Stimulated activated naive CD8-positive, alpha-beta T cell treated with anti-CD3 and anti-CD28 coated beads, Interleukin-15, amount 100 ng/mL, for 72 hours (primary cell): ENCODE measurements at places on chromosomes 1 and 21.

DNA sequence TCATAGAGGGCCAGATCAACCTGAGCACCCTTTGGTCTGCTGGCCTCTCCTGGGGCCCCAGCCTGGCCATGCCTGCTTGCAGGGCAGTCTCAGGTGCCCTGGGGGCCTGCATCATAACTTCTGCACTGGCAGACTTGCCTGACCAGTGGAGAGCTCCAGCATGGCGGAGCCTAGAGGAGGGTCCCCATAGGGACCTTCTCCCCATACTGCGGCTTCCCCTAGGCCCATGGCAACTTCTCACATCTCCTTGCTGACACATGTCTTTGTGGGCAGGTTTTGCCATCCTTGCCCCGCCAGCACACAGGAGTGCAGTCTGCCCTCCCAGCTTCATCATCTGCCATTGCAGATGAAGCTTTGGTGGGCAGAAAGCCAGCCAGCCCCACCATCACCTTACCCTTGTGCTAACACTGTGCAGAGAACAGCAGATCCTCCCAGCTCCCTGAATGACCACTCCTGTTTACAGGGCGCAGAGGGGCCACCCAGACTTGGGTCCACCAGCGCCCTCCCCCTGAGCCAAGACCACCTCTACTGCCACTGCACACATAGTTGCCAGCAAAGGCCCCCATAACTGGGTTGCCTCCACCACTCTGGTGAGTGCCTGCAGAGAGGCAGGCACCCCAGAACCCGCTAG, 51.7 kb downstream of the ZP4 start:
- no peak for DNase-seq

DNA sequence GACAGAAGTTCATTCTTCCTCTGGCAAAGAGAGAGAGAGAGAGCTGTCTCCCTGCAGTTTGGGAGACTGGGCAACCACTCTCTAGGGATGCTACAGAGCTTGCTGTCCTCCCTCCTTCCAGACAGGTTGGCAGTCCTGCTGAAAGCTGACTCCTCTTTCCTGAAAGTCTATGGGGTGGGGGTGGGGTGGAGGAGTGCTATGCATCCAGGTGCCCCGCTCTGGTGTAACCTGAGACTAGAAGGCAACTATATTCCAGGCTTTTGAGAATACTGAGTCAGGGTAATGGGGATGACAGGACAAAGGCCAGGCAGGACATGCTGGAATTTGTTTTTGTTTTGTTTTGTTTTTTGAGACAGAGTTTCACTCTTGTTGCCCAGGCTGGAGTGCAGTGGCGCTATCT, 55.4 kb downstream of the OPTC start:
- DNase-seq, result no peak

- no peak for DNase-seq
Measured at GRCh38 chr1:2224631-2225428, 3.3 kb upstream of the SKI start.

- no peak for DNase-seq
Measured at GRCh38 chr1:246860401-246860800, 71.3 kb downstream of the AHCTF1 start.

DNA sequence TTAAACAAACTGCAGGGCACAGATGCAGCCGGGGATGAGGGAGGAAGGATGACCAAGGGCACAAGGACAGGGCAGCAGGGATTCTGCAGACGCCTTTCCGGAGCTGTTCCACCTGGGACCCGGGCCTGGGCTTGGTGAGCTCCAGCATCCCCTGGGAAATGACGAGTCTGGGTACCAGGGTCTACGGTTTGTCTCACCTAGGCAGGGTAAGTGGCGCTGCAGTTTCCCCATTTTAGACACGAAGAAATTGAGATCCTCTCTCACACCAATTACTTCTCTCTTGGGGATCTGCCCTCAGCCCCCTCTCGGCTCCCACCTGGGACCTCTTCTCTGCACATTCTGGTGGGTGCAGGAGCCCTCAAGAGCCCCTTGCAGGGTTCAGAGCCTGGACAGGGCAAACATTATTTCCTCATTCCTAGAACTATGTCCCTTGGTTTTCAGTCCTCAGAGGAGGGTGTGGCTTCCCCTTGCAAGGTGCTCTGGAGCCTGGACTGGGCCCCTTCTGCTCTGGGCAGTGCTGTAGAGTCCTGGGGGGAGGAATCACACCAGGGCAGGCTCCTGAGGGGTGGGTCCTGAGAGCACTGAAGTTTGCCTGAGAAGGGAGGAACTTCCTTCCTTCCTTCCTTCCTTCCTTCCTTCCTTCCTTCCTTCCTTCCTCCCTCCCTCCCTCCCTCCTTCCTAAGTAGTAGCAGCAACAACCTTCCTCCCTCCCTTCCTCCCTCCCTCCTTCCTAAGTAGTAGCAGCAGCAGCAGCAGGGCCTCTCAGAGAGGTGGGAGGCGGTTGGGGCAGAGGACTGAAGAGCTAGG, 16.0 kb downstream of the RAP1GAP start:
- no peak for DNase-seq

DNA sequence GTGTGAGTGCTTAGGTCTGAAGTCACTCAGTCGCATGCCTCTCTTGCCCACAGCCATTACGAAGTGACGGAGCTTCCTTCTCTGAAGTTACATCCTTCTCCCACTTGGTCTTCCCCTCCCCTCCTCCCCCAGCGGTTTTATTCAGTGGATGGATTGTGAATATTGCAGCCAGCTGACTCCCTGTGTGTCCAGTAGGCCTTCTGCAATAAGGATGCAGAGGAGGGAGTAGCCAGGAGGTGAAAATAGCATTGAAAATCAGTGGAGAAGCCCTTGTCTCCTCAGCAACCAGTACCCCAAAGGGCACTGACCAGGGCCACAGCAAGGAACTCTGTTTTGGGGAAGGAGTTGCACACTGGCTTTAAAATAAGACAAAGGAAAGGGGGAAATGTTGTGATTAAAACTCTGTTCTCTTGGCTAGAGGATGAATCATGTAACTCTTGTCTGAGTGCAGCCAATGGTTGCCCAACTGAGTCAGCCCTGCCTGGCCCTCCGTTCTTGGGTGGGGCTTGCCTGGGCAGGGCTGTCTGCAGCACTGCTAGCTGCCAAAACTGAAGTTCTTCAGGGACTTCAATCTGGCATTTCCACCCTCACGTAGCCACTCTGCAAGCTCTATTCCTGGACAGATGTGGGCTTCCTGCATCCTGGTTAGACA, 4.3 kb downstream of the S100A10 start:
- DNase-seq, result peak; percentile 49

DNA sequence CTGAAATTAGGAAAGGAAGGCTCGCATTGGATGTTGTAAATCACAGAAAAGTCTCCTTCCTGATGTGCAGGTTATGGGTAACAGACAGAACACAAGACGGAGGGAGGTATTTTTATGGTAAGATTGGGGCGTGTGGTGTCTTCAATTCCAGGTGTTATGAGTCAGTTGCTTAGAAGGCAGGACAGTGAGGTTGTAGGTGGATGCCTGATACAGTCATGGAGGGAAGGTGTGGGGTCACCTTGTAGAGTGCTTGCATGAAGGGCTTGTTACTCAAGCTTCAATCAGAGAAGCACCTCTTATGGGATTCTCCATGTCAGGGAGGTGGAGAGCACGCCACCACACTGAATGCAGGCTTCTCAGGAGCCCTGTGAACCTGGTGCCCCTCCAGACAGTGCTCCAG, 63.1 kb downstream of the C1orf21 start:
- DNase-seq, result no peak

- no peak for DNase-seq
Measured at GRCh38 chr1:217524787-217525520, 105.9 kb downstream of the GPATCH2 start.

DNA sequence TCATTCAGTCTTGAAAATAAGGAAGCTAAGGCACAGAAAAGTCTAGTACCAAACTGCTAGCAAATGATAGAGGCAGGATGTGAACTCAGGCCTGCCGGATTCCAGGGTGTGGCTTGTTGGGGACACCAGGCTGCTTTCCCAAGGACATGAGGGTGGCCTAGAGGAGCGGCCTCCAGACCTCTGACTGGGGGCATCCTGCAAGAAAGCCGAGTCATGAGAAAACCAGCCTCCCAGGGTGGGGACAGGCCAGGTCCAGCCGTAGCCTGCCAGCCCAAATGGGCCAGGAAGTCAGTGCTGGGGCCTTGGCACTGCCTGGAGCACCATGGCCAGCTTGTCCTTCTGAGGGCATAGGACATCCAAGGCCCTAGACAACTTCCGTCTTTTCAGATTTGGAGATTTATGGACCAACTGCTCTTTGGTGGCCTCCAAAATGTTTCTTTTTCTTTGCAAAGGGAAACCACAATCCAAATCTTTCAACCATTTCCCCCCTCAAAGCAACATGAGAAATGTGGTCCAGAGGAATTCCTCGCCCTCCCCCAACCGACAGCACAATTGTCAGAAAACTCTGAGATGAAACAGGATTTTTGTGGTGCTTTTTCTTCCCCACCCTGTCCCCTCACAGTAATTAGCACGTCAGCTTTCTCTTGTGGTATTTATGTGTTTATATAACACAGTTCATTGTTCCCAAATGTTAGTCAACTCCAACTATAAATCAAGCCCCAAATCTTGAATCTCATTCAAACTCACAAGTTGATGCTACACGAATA, 212.3 kb downstream of the KAZN start:
- no peak for DNase-seq

DNA sequence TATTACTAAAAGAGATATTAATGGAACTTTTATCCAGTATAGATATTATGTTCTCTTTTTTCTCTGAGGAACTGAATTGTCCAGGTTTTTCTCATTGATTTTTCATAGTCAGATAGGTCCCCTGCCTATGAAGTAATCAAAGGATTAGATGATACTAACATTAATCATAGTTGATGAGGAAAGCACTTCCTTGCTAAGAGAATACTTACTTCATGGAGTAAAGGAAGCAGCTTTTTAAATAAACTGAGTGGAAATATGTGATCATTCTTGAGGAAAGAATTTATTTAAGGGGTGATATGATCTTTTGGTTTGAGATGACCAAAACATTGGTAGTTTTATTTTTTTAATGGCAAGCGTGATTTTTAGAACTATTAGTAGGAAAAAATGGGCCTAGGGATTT, 58.9 kb downstream of the SWT1 start:
- DNase-seq, result no peak

GRCh38 chr1:90317628-90318027, 322.7 kb downstream of the ZNF326 start:
- no peak for DNase-seq

DNA sequence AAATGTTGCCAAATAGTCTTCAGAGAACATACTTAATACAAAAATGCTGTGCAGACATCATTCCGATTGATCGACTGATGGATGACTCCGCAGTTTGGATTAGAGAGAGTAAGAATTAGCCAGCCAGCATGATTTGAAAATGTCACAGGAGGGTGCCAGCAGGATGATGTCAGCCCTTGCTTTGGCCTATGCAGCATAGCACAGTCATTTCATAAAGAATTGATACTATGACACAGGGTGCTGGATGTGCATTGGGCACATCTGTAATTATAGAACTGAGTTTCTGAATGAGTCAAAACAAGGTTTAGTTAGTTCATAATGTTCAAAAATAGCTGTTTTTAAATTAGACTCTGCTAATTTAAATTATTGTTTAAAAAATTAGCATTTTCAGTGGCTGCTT, 21.6 kb upstream of the TRAF5 start:
- peak; percentile 53 for DNase-seq

- peak; percentile 55 for DNase-seq
Measured at GRCh38 chr1:224747578-224747977, 131.5 kb downstream of the CNIH3 start.

DNA sequence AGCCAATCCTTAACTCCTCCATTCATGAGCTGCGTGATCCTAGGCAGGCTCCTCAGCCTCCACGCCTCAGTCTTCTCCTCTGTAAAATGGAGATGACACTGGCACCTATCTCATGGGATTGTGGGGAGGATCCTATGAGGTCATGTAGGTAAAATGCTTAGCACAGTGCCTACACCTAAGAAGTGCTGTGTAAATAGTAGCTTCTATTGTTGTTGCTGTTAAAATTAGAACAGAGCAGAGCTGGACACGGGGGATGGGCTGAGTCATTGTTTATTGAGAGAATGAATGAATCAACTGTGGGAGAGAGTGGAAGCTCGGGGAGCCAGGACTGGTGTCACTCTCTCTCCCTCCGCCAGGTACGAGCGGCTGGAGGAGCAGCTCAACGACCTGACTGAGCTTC, 43.0 kb downstream of the TMCC2 start:
- no peak for DNase-seq

GRCh38 chr1:71770121-71770520, 512.2 kb downstream of the NEGR1 start:
- no peak for DNase-seq

GRCh38 chr1:63198871-63199394, 123.4 kb upstream of the FOXD3 start:
- no peak for DNase-seq

DNA sequence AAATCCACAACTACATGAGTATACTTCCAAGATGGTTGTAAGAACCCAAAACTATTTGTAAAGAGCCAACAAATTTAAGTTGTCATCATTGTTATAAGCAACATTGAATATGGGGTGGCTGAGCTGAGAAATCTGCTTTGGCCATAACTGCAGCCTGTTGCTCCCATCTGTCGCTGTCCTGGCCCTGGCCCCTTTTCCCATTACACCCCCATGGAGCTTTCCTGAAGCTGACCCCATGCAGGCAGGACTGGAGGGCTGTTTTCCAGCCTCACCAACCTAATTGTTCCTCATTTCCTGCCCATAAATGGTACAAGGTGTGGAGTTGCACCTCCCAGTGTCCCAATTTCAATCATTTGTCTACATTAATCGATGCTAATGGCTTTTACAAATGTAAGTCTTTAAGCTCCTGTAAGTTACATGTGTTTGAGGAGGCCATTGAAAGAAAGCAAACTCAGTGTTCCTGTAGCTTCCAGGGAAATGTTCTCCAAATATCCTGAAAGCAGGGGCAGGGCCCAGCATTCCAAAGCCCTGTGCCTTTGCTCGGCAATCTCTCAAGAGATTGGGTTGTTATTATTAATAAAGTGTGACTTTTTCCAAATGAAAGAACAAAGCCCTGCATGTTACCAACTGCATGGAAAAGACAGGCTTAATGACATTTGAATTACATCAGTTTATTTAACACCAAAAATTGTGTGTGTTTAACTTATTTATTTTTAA, 545.9 kb downstream of the PLPP3 start:
- no peak for DNase-seq

DNA sequence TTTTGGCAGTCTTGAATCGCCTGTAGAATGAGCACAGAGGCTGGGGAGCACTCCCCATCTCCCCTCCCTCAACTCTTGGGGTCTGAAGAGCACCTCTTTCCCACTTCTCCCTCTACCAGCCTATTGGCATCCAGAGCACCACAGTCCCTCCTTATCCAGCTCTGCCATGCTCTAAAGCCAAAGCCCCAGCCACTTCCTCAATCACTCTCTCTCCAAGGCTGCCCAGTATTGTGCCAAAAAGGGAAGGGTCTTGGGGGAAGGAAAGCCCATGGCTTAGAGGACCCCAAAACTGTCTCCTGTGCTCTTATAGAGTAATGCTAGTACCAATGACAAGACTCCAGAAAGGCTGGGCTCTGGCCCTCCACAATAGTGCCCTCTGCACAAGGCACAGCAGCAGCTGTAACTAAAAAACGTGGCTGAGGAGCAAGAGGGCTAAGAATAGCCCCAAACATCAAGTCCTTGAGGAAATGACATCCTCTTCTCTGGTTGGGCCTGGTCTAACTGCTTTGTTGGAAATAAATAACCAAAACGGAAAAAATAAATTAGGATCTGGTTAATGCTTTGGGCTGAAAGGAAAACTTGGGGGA, 28.4 kb downstream of the SLC27A3 start:
- DNase-seq, result no peak

GRCh38 chr1:183821889-183822611, 17.1 kb downstream of the RGL1 start:
- no peak for DNase-seq
